ENCODE measurements at places on chromosomes 4 and X.
A peak's percentile ranks its signal among the peaks of the same experiment; 100 is the strongest.

- DNase-seq: peak; percentile 15
These were observed 35.3 kb upstream of the WAS start for GRCh38 chrX:48648336-48648751.

DNA sequence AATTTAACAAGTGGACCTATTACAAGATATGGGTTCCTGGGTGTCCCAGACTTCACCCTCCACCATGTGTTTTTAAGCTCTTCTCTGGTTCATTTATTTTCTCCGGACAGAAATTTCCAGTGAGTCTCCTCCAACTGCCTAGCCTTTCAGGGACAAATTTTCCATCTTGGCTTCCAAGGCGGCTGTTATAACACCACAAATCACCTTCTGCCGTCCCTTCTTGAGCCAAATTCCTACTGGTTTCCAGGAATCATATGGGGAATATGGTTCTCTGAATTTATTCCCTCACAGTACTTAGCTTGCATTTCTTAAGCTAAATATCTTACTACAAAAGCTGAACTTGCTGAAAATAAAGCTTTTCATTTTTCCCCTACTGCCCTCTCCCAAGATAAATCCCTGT lies 18.8 kb downstream of the NEXMIF start:
- DNase-seq: no peak

- peak; percentile 14 for DNase-seq
These were observed 11.9 kb downstream of the TMPRSS11D start for GRCh38 chr4:67871867-67872266.

DNA sequence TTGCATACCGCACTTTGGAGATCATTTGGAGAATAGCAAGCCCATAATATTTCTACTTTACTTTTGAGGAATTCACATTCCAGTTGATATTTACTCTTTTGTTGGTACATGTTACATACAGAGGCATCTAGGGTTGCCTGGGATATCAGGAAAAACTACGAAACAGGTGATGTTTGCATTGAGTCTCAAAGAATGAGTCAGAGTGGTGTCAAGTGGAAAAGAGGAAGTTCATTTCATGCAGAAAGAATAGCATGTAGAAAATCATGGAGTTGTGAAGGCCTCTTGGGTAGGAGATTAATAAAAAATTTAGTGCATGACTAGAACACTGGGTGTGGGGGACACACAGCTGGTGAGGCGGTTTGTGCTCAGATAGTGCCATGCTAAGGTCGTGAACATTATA lies 33.5 kb upstream of the ELOVL6 start:
- DNase-seq: no peak

- no peak for DNase-seq
These were observed 898 bp downstream of the UBQLN2 start for GRCh38 chrX:56564164-56564885.

DNA sequence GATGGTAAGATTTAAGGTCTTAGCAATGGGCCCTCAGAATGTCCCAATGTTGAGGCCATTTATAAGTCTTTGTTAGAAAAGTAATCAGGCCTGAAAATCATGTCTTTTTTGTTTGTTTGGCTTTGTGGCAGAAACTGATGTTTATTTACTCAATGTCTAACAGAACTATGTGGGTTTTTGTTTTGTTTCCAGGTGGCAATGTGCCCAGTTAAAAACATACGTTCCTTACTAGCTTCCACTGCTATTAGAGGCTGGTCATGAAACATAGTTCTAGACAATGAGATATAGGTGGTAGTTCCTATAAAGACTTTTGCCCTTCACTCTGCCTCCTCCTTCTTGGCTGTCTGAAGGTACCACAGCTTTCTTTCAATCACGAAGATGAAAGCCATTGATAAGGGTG lies 108.8 kb downstream of the C4orf51 start:
- no peak for DNase-seq

DNA sequence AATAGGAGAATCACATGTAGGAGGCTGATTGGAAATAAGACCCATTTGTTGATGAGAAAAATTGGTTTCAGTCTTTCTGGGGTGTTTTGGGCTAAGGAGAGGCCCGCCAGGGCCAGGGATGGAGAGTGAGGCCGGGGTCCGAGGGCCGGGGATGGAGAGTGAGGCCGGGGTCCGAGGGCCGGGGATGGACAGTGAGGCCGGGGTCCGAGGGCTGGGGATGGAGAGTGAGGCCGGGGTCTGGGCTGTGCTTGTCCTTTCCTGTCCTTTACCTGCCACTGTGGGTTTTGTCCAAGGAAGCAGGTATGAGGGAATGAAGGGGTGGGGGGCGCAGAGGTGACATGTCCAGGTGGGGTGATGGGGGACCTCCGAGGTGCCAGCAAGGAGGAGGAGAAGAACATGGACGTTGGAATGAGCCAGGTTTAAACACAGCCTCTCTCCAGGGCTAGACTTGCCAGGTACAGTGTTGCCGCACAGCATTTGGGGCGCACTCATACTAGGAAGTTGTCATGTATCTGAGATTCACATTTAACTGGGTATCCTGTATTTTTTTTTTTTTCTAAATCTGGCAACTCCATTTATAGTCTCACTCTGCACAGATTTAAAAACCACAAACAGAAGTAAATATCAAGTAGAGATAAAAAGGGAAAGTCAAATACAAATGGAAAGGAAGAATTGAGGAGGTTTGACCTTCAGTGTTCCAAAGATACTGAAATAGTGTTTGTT lies 8.8 kb downstream of the RGS12 start:
- DNase-seq: no peak

GRCh38 chrX:1581132-1581531 lies 10.3 kb upstream of the AKAP17A start:
- DNase-seq: no peak

GRCh38 chr4:100539706-100540105 lies 21.9 kb upstream of the EMCN start:
- DNase-seq: no peak

DNA sequence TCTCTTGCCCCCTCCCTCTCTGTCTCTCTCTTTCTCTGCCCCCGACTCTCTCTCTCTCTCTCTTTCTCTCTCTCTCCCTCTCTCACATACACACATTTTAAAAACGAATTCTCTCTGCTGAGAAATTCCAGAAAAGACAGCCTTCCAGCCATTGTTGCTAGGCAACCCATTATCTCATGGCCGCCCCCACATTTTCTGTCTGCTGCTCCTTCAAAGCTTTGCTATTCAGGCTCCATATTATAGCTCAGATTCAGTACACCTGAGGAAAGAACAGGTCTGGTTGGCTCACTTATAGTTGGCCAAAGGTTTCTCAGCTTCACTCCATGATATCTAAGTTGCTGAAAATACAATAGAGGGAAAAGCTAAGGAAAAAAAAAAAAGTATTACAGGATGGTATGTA lies 174.4 kb upstream of the RADX start:
- no peak for DNase-seq

GRCh38 chr4:68390205-68390935 lies 40.5 kb upstream of the YTHDC1 start:
- no peak for DNase-seq

GRCh38 chr4:136246876-136247275 lies 1285.4 kb downstream of the PCDH18 start:
- no peak for DNase-seq

DNA sequence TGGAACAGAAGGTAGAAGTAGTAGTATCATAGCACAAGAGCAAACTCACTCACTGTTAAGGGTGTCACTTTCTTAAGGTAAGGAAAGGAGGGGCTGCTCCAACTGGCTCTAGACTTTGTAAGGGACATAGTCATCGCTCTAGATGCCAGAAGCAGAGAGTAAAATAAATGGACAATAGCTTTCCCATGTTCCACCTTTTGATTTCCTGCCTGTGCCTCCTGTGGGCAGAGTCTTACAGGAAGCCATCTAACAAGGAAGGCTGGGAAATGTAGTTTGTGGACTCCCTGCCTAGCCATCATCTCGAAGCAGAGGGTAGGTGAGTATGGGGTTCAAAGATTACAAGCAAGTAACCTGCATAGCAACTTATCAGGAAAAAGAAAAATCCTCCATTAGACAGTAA lies 1.7 kb upstream of the METTL14 start:
- no peak for DNase-seq

DNA sequence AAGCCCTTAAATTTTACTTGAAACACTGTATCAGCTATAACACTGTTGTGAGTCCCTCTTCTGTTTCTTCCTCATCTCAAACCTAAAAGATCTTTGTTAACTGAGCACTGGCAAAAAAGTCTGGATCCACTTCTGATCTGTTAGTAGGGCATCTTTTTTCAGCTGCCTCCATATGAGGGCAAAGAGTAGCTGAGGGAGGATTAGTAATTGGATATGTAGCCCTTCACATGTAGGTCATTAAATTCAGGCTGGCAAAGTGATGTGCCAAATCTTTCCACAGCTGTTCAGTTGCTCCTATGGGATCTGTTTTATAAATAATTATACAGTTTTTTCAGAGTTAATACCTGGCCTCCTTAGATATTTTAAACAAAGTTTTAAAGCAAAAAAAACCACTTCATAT lies 1.1 kb upstream of the TRMT10A start:
- no peak for DNase-seq

DNA sequence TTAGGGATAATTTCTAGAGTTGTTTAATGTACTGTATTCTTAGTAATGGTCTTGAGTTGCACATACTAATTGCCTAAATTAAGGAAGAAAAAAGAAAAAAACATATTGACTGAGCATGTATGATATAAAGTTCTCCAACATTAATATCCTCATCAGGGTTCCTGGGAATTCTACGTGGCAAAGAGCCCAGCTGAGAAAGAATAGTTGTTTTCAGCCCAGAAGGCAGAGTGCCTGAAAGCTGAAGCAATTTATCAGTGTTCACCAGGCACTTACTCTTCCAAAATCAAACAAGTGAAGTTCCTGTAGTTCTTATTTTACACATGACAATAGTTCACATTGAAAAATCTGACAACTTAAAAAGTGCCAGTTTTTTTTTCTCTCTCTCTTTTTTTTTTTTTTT lies 27.7 kb downstream of the YIPF7 start:
- no peak for DNase-seq

GRCh38 chr4:147773261-147774184 lies 41.6 kb downstream of the ARHGAP10 start:
- no peak for DNase-seq

DNA sequence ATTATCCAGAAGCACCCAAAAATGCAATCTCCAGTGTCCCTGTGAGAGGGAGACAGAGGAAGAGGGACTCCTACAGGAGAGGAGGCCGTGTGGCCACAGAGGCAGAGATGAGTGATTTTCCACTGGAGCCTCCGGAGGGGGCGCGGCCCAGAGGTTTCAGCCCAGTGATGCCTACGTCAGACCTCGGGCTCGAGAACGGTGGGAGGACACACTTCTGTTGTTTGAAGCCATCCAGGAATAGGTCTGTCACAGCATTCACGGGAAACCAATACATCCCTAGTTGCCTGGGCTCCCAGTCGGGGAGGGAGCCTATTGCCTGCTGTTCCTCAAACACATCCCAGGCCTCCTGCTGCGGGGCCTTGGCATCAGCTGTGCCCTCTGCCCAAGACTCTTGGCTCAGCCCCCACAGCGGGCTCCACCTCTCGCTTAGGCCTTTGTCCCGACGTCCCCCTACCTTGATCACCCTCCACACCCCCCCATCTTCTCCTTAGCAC lies 39.2 kb upstream of the HMX1 start:
- DNase-seq: no peak

DNA sequence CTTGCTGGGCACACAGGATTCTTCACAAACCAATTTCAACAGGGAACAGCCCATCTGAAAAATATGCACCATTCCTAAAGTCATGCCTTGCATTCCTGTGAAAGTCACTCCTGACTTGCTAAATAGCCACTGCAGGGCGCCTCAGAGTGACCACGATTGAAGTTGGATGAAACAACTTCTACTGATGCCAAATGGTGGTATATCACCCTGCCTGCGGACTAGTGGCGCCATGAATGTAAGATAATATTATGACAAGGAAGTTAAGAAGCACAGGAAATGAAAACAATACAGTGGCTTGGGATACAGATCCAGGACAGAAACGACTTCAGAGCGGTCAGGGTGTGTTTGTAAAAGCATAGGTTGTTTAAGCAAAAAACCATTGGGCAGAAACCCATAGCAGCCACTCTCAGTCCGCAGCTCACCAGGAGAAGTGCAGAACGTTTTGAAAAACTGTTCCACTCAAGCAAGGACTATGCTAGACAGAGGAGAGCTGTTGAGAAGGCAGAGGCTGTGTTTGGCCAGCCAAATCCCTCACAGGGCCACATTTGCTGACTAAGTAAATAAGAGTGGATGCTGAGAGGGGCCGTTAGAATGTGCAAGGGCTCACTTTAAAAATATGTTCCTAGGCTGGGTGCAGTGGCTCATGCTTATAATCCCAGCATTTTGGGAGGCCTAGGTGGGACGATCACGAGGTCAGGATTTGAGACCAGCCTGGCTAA lies 250.4 kb downstream of the PTTG2 start:
- no peak for DNase-seq

DNA sequence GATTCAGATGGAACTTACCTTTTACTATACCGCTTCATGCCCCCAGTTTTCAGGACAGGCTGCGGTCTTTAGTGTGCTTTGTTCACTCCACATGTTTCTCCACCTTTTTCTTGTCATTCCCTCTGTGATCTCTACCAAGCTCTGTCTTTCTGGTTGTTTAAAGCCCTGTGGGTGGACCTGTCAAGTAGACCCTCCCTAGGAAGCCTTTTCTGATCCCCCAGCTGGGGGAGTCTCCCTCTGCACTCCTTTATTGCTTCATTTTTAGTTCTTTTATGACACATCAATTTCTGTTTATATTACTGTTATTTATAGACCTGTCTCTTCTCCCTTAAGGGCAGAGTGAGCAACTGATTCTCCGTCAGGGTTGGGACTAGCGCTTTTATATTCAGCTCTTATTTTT lies 150.2 kb downstream of the C4orf33 start:
- DNase-seq: no peak

DNA sequence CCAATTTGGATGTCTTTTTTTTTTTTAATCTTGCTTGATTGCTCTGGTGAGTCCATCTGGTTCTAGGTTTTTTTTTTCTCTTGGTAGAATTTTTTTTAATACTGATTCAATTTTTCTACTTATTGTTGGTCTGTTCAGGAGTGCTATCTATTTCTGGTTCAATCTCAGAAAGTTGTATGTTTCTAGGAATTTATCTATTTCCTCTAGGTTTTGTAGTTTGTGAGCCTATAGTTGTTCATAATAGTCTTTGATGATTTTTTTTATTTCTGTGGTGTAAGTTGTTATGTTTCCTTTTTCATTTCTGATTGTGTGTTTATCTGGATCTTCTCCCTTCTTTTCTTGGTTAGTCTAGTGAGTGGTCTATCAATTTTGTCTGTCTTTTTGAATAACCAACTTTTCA lies 129.6 kb downstream of the FAM13A start:
- no peak for DNase-seq

- no peak for DNase-seq
These were observed 280.6 kb downstream of the PPP3CA start for GRCh38 chr4:101066626-101067170.

GRCh38 chrX:54922547-54922946 lies 1.9 kb downstream of the TRO start:
- no peak for DNase-seq

- no peak for DNase-seq
These were observed 188.4 kb upstream of the MAOA start for GRCh38 chrX:43467608-43468234.

- DNase-seq: no peak
These were observed 19.0 kb upstream of the SUPT20HL2 start for GRCh38 chrX:24332878-24333277.

DNA sequence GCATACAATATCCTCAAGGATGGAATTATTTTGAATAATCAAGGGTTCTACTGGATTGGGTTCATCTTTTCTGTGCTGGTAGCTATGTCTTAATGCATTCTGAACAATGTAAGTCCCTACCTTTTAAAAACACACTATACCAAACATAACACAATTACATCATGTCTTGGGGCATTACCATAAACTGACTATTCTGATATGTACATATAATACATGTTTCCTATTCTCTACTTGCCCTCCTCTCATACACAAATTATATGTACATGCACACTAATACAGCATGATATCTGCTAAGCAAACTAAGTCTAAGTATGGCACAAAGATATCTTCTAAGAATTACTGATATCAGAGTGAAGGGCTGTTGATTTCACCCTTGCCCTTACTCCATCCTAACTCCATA lies 147.1 kb downstream of the PRDM5 start:
- no peak for DNase-seq

All from AG09319 (cell line).